CD4-positive, alpha-beta T cell treated with Interleukin-6 at 100 ng/mL for 8 hours (primary cell): ENCODE measurements at places on chromosomes 5 and 9.

DNA sequence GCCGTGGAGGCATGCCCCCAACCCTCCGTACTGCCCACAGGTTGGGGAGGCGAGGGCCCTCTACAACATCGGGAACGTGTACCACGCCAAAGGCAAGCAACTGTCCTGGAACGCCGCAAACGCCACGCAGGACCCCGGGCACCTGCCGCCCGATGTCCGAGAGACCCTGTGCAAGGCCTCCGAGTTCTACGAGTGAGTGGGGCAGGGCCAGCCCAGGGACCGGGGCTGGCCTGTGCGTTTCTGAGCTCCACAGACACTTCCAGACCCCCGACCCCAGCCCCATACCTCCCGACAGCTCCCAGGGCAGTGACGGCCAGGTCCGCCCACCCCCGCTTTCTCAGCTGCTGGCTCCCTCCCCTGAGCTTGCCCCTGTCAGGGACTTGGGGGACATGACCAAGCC, 9.5 kb downstream of the GPSM1 start:
- DNase-seq: no peak

DNA sequence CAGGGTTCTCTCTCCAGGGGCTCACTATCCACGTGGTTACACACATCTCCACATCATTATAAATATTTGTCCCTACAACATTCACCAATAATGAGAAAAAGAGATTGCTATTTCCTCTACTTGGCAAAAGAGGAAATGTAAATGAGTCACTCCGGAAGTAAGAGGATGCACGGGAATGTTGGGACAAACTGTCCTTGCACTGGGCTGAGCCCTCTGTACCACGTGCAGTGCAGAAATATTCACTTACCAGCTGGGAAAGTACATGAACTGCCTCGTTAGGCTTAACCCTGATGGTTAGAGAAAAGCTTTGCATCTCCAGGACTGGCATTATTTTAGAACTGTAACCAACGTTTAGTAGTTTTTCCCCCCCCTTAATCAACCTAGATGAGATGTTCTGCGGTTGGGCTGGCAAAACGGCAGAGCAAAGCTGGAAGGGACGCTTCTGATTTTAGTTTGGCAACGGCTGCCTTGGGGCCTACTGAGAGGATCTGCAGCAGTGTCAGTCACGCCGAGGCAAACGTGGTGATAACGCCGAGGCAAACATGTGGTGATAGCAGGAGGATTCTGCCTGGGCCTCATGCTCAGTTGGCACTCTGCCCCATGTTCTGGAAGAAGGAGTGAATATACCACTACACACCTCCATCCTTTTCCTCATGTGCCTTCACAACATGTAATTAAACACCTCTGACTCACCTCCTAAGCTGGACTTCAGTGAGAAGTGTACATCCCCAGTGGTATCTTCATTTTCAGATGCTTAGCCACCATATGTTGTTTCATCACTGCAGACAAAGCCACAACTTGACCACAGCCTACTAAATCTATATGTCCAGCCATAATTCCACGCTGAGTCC, 661.4 kb upstream of the KLF4 start:
- no peak for DNase-seq

- DNase-seq: no peak
These were observed 2010.0 kb upstream of the WWC1 start for GRCh38 chr5:166281433-166281832.

GRCh38 chr5:82022499-82022898, 50.7 kb downstream of the ATG10 start:
- DNase-seq: no peak

GRCh38 chr9:90726215-90726614, 75.4 kb upstream of the SYK start:
- DNase-seq: no peak

DNA sequence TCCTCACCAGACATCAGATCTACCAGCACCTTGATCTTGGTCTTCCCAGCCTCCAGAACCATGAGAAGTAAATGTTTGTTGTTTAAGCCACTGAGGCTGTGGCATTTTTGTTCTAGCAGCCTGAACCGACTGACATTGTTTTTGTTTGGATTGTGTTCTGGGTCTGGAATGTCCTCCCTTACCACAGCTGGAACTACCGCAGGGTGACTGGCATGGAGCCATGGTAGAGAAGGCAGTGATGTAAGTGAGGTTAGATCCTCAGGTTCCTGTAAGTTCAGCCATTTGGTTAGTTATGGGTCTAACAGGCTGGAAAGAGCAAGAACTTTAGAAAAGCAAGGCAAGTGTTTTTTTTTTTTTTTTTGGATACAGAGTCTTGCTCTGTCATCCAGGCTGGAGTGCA, 209.3 kb downstream of the DAB2IP start:
- DNase-seq: no peak

DNA sequence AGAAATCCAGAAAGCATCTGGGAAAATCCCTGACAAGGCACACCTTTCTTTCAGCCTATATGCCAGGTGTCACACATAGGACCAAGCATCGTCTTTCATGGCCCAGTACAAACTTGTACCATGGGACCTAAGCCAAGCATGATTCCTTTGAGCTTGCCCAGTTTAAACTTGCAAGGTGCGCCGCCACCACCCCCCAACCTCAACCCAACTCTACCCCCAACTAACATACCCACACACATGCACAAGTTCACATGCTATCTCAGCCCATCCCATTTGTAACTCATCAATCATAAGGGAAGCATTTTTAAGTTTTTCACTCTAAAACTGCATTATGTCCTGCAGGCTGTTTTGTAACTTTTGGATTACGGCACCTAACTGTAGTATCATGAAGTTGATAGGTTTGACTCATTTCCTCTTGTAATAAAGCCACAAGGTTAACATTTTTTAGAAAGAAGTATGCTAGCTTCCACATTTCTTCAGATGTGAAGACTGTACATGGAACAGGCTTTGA, 145.9 kb upstream of the FST start:
- no peak for DNase-seq

- no peak for DNase-seq
These were observed 5.1 kb upstream of the WWC1 start for GRCh38 chr5:168286386-168286785.

DNA sequence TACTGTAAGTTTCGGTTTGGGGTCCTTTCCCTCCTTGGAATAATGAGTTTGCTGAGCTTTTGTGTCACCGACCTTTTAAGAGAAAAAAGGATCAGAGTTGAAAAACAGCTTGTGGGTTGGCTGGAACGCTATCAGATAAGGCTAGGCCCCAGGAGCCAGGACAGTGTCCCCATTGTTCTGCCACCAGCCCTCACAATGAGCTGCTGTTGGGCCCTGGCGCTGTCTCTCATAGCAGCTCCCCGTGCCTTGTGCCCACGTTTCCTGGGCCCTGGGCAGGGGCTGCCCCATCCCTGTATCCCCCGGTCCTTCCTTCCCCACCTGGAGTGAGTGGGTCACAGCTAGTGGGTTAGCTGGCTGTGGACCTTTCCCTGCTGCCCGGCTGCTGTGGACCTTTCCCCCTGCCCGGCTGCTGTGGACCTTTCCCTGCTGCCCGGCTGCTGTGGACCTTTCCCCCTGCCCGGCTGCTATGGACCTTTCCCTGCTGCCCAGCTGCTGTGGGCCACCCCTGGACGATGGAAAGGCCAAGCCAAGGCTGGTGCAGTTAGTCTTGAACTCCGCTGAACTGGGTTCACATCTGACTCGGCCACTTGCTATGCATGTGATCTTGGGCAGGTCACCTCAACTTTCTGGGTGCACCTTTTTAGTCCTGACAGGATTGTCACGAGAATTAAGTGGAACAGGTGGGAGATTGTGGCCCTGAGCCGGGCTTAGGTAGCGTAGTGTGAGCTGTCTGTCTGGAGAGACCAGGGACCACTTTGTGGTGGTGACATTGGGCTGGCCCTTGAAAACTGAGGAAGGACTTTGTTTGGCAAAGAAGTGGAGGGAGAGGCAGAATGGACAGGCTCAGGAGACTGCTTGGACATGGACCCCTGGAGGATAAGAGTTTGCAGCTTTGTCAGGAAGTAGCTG, 99.5 kb downstream of the DAB2IP start:
- no peak for DNase-seq

GRCh38 chr5:1378096-1378495, 33.2 kb upstream of the CLPTM1L start:
- no peak for DNase-seq

- no peak for DNase-seq
These were observed 135.6 kb downstream of the DOCK2 start for GRCh38 chr5:169772688-169773087.

DNA sequence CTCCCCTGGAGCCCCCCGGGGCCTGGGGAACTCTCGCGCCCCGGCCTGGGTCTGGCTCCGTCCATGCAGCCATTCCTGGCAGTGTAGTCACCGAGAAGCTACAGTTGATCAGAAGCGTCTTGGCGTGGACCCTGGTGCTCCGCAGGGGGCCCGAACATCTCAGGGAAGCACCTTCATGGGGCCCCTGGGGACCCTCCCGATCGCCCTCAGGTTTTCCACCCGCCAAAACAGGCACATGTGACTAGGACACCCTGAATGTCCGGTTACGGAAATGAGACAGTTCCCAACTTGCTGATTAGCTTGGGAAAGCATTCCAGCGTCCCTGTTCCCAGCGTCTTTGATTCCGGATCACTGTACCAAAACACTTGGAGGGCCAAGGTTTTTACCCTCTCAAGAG, 472 bp downstream of the FBXO4 start:
- DNase-seq: peak; percentile 9

GRCh38 chr5:35183556-35183955, 46.7 kb downstream of the PRLR start:
- no peak for DNase-seq

DNA sequence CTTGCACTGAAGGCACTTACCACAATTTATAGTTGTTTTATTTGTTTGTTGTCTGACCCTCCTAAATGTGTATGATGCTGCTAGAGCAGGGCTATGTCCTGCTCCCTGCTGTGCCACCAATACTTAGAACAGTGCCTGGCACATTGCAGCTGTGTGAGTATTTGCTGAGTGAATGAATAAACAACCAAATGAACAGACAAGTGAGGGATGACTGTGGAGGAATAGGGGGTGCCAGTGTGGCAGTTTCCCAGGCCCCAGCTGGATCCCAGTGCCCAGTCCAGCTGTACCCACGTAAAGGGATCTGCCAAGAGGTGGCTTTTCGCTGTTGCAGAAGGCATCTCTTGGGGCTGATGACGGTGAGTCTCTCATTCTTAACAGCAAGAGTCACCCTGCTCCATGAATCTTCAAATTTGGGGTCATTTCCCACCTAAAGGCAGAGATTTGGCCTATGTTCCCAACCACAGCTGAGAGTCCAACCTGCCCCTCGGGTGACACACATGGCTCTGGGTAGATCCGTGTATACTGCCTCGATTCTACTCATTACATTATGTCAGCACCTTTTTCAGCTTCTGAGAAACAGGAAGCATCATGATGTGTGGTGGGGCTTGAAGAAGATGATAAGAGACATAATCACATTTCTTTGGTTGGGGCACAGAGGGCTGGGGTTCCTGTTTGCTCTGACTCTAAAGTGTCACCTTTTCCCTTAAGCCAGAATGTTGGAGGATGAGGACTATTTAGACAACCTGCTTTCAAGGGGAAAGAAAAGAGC, 14.3 kb downstream of the IL5 start:
- peak; percentile 8 for DNase-seq

DNA sequence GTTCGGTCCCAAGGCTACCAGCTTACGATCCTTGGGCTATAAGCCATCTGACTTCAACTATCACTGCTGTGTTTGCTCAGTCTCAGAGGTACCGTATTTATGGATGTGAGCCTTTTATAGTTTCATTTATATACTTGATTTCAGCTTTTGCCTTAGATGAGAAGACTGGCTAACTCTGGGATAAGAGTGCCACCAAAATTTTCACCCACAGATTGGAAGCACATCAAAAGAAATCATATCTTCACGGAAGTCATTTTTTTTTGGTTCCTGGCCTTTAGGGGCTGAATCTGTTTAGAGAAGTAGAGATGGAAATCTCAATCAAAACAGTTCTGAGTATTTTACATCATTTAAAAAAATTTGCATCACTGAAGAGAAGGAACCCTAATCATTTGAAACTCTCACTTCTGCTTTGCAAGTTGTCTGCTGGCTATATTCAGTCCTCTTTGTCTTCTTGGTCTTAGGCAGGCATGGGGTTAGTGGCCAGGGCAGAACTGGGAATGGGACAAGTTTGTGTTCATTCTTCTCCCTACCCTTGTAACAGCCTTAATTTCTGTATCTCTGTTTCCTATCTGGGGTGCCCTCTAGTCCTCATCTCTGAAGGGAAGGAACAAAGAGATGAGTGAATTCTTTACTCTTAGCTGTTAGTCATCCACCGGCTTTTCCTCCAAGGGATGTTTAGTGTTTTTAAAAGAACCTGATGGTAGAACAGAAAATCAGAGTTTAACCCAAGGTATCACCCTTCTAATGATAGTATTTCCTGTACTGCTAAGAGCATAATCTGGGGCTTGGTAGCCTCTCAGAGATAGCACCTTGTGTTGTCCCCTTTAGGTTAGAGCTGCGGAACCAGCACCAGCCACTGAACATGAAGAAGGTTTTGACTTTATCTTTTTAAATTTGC, 14.1 kb upstream of the TNFAIP8 start:
- DNase-seq: no peak

DNA sequence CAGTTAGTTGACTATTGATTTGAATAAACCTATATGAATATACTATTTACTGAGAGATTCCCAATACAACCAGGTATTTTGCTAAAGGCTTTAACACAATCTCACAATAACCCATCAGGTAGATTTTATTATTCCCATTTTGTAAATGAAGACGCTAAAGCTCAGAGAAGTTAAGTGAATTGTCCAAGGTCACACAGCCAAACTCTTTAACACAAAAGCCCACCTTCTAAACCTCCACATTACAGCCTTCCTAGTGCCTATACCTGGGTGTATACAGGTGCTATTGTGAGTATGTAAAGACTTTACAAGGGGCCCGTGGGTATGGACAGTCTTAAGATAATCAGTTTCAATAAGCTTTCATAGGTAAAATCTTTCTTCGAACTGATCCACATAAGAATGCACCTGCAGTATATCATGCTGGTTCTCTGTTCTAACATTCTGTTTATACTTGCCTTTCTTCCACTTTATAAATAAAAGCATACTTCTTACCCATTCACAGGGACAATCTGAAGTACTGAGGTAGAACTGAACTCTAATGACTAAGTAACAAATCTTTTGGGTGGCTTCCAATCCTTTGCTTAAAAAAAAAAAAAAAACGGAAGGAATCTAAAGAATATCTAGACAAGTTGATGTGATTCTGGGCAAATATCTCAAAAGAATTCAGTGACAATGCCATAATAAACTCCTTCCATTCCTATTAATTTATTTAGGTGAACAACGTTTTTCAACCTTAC, 59.1 kb downstream of the PJA2 start:
- DNase-seq: no peak

GRCh38 chr9:100190339-100190738, 91.3 kb downstream of the INVS start:
- no peak for DNase-seq

- no peak for DNase-seq
These were observed 56.4 kb upstream of the DAPK1 start for GRCh38 chr9:87441251-87441650.
